ENCODE measurements at places on chromosomes 16 and 17. TPM values are rescaled to one million over a fixed set of nuclear protein-coding genes. Genes with fewer than 3 reads are reported as not detected.

MYCBPAP gene
- total RNA-seq = not detected

ABCA9 gene
- not detected for total RNA-seq

CACNA1G gene
- total RNA-seq = not detected

KRTAP17-1 gene
- total RNA-seq = not detected

ADORA2B gene
- total RNA-seq = 10.7 TPM

CD19 gene
- total RNA-seq = 3.0 TPM

ACAP1 gene
- 7.4 TPM for total RNA-seq

ADAM11 gene
- 0.18 TPM for total RNA-seq

SOX15 gene
- 0.16 TPM for total RNA-seq

GCGR gene
- total RNA-seq = not detected

CA5A gene
- not detected for total RNA-seq

CD300A gene
- 0.44 TPM for total RNA-seq

FZD2 gene
- 3.5 TPM for total RNA-seq

CHST6 gene
- 0.09 TPM for total RNA-seq

KLHL10 gene
- total RNA-seq = not detected

RAB37 gene
- total RNA-seq = not detected

STH gene
- total RNA-seq = not detected

ELMO3 gene
- total RNA-seq = 4.6 TPM

C17orf107 gene
- 0.42 TPM for total RNA-seq

TAT gene
- 0.63 TPM for total RNA-seq

TEX14 gene
- total RNA-seq = 0.09 TPM

KRTAP4-5 gene
- not detected for total RNA-seq

KRT28 gene
- not detected for total RNA-seq

TMEM94 gene
- total RNA-seq = 42.1 TPM

MYH13 gene
- not detected for total RNA-seq

SPATA22 gene
- total RNA-seq = not detected

CDK5R1 gene
- 4.8 TPM for total RNA-seq

CYGB gene
- total RNA-seq = 0.13 TPM

TNFRSF13B gene
- total RNA-seq = 0.31 TPM

NPIPA5 gene
- total RNA-seq = 4.4 TPM

TMEM92 gene
- total RNA-seq = 0.47 TPM

CDH11 gene
- 0.18 TPM for total RNA-seq

NPIPB9 gene
- 1.4 TPM for total RNA-seq
